Transverse colon (tissue), 4 donors: ENCODE measurements at places on chromosomes 7 and 10.

DNA sequence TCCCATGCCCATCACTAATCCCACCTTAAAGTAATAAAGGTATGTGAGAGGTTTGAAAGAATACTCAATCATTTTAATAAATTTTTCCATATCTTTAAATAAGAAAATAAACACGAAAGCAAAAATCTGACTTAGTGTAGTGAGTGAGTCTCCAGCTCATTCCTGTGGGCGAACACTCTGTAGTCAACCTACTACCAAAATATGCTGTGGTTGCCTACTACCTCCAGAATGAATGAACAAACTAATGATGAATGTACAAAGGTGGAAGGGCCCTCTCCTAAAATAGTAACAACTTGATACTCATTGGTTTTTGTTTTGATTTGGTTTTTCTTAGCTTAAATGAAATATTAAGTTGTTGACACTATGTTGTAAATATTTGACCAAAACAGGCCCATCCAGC is 195.5 kb upstream of the HPS1 start:
- no peak for DNase-seq
- no peak overlapping the region for H3K4me3 ChIP-seq
- no peak overlapping the region for H3K27ac ChIP-seq
- H3K27me3 ChIP-seq, result peaks cover 7% of the 10 kb centered on the region
- no peaks in the 10 kb centered on the region for H3K4me1 ChIP-seq

DNA sequence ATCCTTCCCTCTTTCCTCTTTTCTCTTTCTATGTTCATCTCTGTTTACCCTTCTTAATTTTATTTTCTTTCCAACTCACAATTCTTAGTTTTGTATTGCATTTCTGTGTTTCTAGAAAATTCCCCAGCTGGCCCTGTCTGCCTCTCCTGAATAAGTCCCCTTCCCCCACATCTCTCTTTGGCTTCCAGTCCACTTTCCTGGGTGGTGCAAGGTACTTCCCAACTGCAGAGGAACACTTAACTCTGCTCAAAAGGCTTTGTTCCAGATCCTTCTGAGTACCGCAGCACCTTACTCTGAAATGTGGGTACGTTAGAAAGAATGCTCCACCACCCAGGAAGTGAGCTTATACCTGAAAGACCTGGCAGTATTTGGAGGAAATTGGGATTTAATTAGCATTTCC is 227.0 kb downstream of the TMEM178B start:
- no peaks in the 10 kb centered on the region for H3K4me1 ChIP-seq
- no peak overlapping the region for H3K4me3 ChIP-seq
- no peaks in the 10 kb centered on the region for H3K36me3 ChIP-seq
- no peak overlapping the region for H3K27ac ChIP-seq

DNA sequence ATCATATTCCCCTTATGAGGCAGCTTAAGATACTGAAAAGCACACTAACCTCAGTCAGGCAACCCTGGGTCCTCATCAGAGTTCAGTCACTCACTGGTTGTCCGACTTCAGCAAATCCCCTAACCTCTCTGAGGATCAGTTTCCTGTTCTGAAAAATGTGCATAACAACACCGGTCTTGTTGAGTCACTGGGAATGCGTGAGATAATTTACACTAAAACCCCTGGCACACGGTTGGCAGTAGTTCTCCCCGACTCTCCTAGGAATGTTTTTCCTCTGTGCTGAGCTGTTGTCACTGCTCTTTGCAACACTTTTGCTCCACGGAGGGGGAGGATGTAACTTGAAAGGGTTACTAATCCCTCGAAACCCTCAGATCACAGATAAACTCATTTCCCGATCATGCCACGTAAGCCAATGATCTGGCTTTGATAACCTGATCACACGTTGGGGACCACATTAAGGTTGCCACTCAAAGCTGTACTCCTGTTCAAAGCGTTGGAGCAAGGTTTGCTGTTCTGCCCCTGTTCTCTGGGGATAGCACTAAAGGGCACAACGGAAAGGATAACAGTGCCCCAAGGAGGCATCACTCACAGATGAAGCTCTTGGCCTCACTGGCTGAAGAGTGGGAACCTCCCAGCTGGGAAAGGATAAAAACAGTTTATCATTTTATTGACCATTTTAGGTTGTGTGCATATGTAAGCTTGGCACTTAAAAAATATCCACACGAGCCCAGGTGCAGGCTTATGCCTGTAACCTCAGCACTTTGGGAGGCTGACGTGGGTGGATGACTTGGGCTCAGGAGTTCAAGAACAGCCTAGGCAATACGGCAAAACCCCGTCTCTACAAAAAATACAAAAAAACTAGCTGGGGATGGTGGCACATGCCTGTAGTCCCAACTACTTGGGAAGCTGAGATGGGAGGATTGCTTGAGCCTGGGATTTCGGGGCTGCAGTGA is 5.0 kb upstream of the RBM17 start:
- H3K36me3 ChIP-seq, result no peaks in the 10 kb centered on the region
- no peak overlapping the region for H3K4me3 ChIP-seq
- H3K4me1 ChIP-seq, result no peaks in the 10 kb centered on the region
- H3K27ac ChIP-seq, result no peak overlapping the region

DNA sequence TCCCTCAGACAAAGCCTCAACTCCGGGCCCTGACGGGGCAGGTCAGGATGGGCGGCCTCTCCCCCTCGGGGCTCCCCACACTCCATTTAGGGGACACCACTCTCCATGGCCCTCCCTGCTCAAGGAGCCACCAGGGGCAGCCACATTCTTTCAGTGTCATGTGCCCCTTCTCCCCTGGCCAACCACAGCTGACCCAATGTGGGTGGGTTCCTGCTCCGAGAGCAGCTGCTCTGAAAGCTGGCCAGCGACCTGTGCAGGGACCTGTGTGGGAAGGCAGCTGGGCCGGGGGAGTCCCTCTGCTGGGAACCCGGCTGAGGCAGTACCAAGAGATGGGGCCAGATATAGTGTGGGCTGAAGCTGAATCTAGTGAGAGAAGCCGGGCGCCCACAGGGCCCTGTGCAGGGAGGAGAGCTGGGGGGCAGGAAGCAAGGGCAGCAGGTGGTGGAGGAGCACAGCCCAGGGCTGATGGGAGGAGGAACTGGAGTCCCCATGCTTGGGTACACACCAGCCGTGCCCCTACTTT is 40.6 kb upstream of the NPFFR1 start:
- no peaks in the 10 kb centered on the region for H3K27me3 ChIP-seq
- no peak overlapping the region for H3K4me3 ChIP-seq
- no peaks in the 10 kb centered on the region for H3K4me1 ChIP-seq
- H3K27ac ChIP-seq, result no peak overlapping the region

GRCh38 chr10:132526676-132527075 is 10.9 kb upstream of the INPP5A start:
- DNase-seq, result peak; percentile 7
- no peak overlapping the region for H3K27ac ChIP-seq
- H3K4me3 ChIP-seq, result no peak overlapping the region
- no peaks in the 10 kb centered on the region for H3K36me3 ChIP-seq
- peaks cover 18% of the 10 kb centered on the region for H3K27me3 ChIP-seq

DNA sequence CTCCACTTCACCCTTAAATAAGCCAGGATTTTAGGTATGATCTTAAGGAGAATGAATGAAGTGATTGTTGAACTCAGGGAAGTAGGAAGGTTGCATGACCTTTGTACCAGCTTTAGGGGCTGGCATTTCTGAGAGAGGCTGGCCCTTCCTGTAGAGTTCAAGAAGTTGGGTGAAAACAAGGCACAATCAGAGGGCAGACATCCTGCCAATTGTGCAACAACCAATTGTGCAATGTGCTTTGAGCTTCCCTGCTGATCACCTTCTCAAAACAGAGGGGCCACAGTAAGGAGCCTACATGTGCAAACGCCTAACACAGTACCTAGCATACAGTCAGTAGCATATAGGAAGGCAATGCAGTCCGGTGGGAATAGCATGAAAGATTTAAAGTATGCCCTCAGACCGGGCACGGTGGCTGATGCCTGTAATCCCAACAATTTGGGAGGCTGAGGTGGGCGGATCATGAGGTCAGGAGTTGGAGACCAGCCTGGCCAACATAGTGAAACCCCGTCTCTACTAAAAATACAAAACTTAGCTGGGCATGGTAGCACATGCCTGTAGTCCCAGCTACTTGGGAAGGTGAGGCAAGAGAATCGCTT is 5.4 kb downstream of the CPVL start:
- no peak overlapping the region for H3K27ac ChIP-seq
- H3K36me3 ChIP-seq, result no peaks in the 10 kb centered on the region
- peaks cover 22% of the 10 kb centered on the region for H3K4me1 ChIP-seq
- peaks cover 19% of the 10 kb centered on the region for H3K27me3 ChIP-seq

- H3K4me3 ChIP-seq, result no peak overlapping the region
- no peaks in the 10 kb centered on the region for H3K27me3 ChIP-seq
- H3K27ac ChIP-seq, result no peak overlapping the region
- no peak for DNase-seq
- no peaks in the 10 kb centered on the region for H3K36me3 ChIP-seq
Measured at GRCh38 chr7:93693796-93694195, 119.3 kb upstream of the CALCR start.

DNA sequence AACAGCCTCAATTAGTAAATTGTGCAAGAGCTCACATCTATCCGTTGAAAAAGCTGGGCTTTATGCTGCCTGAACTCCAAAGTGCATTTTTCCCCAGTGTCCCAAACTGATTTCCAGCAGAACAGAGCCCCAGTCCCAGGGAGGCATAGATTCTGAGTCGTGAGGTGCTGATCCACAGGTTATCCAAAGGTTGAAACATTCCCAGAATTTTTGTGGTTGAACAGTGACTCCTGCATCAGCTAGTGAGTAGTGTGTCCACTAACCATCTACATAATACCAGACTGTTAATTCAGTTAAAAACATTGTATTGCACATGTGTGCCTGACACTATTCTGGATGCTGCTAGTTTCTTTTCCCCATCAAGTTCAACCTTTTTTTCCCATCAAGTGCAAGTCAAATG is 761.5 kb downstream of the GATA3 start:
- H3K4me1 ChIP-seq, result no peaks in the 10 kb centered on the region
- DNase-seq, result no peak
- no peaks in the 10 kb centered on the region for H3K36me3 ChIP-seq

DNA sequence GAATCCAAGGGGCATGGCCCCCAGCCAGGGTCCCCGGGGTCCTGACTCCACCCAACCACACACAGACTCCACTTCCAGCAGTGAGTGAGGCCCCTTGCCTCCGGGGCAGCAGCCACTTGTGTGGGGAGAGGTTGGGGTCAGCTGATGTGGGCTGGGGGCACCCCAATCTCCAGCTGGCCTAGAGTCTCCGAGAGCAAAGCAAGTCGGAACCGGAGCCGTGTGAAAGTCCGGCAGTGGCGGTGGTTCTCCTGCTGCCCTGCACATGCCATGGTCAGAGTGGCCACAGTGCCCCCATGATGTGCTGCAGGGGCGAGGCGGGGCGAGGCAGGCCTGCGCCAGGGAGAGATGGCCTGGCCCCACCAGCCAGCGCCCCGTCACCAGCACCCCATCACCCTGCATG is 74.6 kb downstream of the PDGFA start:
- no peaks in the 10 kb centered on the region for H3K4me1 ChIP-seq
- no peaks in the 10 kb centered on the region for H3K36me3 ChIP-seq
- DNase-seq, result no peak
- no peak overlapping the region for H3K27ac ChIP-seq
- H3K27me3 ChIP-seq, result no peaks in the 10 kb centered on the region
- no peak overlapping the region for H3K4me3 ChIP-seq

DNA sequence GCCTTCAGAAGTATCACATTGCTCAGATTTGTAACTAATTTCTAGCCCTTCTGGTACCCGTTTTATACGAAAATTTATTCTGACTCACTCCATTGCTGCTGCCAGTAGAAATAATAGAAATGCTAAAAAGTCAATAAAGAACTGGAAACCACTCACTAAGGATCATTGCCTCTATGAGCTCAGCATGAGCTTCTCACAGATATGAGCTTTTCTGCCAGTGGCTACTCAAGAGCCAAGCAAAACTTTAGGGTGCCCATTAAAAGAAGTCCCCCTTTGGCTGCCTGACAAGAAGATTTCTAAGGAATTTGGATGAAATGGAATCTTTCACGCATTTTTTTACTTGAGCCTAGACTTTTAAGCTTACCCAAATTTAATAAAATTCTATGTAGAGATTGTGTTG is 52.5 kb downstream of the GPR37 start:
- no peak overlapping the region for H3K27ac ChIP-seq
- DNase-seq, result no peak
- no peak overlapping the region for H3K4me3 ChIP-seq

GRCh38 chr7:44883961-44884620 is 1.2 kb downstream of the PURB start:
- no peaks in the 10 kb centered on the region for H3K36me3 ChIP-seq
- no peaks in the 10 kb centered on the region for H3K27me3 ChIP-seq
- peak overlapping the region; percentile 82 for H3K4me3 ChIP-seq
- H3K27ac ChIP-seq, result peak overlapping the region; percentile 99

- no peak overlapping the region for H3K27ac ChIP-seq
- H3K4me1 ChIP-seq, result no peaks in the 10 kb centered on the region
- no peaks in the 10 kb centered on the region for H3K27me3 ChIP-seq
- no peak overlapping the region for H3K4me3 ChIP-seq
Measured at GRCh38 chr10:84551437-84552120, 223.2 kb downstream of the CCSER2 start.

DNA sequence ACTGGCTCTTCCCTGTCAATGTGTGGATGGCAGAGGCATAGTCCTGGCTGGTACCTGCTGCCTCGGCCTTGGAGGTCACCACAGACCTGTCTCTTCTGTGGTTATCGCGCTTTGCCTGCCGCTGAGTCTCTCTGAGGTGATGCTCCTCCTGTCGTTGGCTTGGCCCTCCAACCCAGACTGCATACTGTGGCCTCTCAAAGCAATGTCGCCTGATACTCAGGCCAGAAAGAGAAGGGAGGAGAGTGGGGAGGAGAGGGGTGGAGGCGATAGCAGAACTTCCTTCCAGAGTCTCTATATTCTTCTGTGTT is 133.2 kb upstream of the KCNMA1 start:
- no peaks in the 10 kb centered on the region for H3K27me3 ChIP-seq
- H3K36me3 ChIP-seq, result no peaks in the 10 kb centered on the region
- H3K4me3 ChIP-seq, result no peak overlapping the region
- DNase-seq, result no peak
- no peaks in the 10 kb centered on the region for H3K4me1 ChIP-seq
- no peak overlapping the region for H3K27ac ChIP-seq

DNA sequence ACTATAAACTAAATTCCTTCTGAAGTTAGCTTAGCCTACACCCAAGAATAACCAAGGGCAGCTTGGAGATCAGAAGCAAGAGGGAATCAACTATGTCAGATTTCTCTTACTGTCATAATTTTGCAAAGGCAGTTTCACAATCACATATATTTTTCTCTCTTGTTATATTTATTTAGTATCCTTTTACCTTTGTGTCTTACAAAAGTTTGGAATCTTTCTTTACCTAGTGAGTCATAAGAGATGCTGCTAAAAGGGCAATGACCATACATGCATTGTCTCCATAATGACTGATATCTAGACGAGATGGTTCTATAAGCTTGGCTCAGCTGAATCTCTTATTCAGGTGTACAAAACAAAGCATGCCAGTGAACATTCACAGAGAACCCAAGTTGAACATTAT is 61.1 kb downstream of the PPP1R17 start:
- DNase-seq, result no peak
- H3K4me3 ChIP-seq, result no peak overlapping the region
- no peaks in the 10 kb centered on the region for H3K36me3 ChIP-seq
- no peaks in the 10 kb centered on the region for H3K4me1 ChIP-seq

GRCh38 chr10:90605506-90605905 is 252.3 kb downstream of the HTR7 start:
- no peak overlapping the region for H3K27ac ChIP-seq
- H3K4me1 ChIP-seq, result no peaks in the 10 kb centered on the region
